GDM1 (cell line): ENCODE measurements at places on chromosomes 7 and 10.
A peak's percentile ranks its signal among the peaks of the same experiment; 100 is the strongest.

- peak; percentile 36 for DNase-seq
These were observed 878 bp downstream of the SEC61A2 start for GRCh38 chr10:12130237-12130872.

GRCh38 chr7:111324228-111324627, 233.3 kb downstream of the LRRN3 start:
- no peak for DNase-seq

GRCh38 chr10:86769991-86770390, 13.6 kb downstream of the BMPR1A start:
- DNase-seq, result no peak

DNA sequence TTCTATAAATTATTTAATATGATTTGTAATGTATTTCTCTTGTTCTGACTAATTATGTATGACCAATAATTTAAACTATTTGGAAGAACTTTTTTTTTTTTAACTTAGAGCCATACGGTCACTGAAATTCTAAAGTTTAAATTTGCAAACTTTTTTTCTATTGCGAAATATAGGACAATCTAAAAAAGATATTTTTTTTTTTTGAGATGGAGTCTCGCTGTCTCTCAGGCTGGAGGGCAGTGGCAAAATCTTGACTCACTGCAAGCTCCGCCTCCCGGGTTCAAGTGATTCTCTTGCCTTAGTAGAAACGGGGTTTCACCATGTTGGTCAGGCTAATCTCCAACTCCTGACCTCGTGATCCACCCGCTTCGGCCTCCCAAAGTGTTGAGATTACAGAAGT, 130.5 kb downstream of the CPED1 start:
- DNase-seq, result no peak

- DNase-seq, result no peak
These were observed 116.1 kb downstream of the HIBADH start for GRCh38 chr7:27546610-27547009.

GRCh38 chr7:32802305-32802910, 89.2 kb downstream of the KBTBD2 start:
- no peak for DNase-seq

- no peak for DNase-seq
These were observed 88.3 kb upstream of the PDGFA start for GRCh38 chr7:607938-608337.

- DNase-seq, result no peak
These were observed 205.4 kb downstream of the ARHGAP12 start for GRCh38 chr10:31723106-31723750.

DNA sequence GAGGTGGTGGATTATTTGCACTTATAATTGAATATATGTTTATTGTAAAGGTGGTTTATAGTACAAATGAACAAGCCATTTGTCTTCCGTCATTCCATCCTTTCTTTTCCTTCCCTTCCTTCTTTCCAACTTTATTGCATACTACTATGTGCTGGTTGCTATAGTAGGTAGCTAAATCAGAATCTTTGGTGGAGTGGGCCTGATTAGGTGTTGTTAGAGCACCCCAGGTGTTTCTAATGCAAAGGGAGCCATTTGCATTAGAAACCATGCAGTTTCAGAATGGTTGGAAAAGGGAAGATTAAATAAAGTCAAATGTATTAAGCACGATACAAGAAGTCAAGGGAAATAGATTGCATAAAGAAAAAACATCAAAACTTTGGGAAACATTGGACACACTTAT, 88.8 kb upstream of the TRIL start:
- no peak for DNase-seq

DNA sequence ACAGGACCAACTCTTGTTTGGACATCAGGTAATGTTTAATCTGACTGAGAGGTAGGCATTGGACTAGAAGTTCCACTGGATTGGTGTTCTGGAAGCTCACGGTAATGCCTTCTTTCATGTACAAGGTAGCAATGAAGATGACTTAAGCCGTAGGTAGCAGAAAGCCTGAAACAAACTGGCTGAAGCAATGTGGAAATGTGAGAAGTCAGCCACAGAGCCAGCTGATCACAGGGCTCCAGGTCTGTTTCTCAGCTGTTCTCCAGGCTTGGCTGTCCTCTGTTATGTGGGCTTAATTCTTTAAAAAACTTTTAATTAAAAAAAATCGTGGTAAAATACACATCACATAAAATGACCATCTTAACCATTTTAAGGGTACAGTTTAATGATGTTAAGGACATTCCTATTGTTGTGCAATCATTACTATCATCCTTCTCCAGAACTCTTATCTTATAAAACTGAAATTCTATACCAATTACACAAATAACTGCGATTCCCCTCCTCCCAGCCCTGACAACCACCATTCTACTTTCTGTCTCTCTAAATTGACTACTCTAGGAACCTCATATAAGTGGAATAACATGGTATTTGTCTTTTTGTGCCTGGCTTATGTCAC, 101.4 kb upstream of the ZNF32 start:
- DNase-seq, result no peak

DNA sequence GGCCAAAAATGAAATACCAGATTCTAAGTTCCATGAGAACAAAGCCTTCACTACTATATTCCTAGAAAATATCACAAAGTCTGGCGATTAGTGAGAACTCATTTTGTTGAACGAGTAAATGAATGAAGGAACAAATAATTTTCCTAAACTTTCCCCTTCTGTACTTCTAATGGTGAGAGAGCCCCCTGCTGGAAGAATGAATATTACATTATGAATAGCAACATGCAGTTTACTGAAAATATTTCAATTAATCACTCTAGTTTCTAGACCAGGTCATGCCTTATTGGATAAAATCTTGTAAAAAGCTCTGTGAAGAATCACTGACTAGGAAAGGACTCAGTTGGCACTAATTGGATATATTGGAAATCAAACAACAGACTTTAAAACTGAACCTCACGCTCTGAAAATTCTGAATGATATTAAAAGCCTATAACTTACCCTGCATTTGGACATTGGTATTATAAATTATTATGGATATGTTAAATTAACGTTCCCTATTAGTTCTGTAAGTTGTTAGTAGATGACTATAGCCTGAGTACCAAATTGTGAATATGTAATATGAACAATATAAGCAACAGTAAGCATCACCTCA, 32.4 kb upstream of the MTPN start:
- DNase-seq, result no peak

GRCh38 chr7:104327938-104328295, 486 bp upstream of the LHFPL3 start:
- DNase-seq, result no peak

- DNase-seq, result no peak
These were observed 14.9 kb downstream of the BZW2 start for GRCh38 chr7:16660702-16661464.

GRCh38 chr10:130137090-130137448, 878 bp downstream of the GLRX3 start:
- no peak for DNase-seq

- DNase-seq, result no peak
These were observed 156.3 kb downstream of the CCDC71L start for GRCh38 chr7:106504645-106505044.

GRCh38 chr7:1227814-1228544, 4.7 kb upstream of the UNCX start:
- DNase-seq, result peak; percentile 23

GRCh38 chr7:3915337-3915878, 614.4 kb downstream of the SDK1 start:
- DNase-seq, result no peak

DNA sequence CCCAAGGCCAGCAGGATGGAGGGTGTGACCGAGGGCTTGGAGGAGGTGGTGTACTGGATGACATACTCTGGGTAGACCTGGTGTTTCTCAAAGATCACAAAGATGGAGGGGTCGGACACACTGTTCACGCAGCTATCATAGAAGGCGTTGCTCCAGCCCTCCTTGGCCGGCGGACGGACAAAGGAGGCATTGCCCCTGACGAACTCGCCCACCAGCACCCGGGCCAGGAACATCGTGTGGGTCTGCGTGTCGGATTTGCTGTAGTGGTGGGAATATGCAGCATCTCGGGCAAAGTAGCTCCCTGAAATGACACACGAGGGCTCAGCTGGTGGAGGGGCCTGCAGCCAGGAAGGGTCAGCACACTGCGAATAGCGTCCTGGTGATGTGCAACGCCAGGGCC, 38.2 kb downstream of the PARP12 start:
- DNase-seq, result no peak

DNA sequence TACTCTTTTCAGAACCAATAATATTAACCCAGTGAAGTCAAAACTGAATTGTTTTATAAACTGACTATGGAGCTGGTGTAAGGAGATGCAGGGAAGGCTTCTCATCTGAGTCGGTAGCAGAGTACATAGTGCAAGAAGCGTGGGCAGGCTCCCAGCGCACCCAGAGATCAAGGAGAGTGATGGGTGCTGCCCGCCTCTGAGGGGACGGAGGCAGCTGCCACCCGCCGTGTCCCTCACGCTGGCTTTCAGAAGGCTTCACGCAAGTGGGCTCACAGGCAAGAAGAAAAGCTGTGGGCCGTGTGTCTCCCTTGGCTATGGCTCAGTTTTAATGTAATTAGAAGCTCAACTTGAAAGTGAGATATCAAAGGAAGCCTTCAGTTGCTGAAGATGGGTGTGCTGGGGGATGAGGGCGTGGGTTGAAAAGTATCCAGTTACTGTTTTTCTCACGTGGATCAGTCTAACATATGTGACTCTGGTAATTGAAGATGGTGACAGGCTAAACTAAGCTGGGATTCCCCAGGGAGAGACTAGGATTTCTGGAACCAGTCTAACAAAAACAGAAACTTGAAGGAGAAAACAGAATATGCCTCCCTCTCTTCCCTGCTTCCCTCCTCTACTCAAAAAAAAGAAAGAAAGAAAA, 159.9 kb downstream of the MGMT start:
- DNase-seq, result no peak

DNA sequence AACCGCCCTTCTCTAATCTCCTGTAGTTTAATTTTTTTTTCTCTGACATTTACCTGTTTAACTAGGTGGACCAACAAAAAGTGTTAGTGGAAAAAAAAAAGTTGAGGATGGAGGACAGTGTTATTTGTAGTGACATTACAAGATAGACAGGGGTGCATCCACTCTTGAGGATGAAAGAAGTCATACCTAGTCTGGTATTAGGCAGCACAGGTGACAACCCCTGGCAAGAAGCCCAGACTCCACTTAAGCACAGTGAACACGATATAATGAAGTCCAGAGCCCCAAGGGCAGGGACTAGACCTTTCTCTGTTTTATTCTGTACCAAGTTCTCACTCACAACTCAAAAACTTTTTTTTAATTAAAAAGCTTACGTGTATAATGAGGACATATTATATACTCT, 268.4 kb downstream of the GPR37 start:
- DNase-seq, result no peak

DNA sequence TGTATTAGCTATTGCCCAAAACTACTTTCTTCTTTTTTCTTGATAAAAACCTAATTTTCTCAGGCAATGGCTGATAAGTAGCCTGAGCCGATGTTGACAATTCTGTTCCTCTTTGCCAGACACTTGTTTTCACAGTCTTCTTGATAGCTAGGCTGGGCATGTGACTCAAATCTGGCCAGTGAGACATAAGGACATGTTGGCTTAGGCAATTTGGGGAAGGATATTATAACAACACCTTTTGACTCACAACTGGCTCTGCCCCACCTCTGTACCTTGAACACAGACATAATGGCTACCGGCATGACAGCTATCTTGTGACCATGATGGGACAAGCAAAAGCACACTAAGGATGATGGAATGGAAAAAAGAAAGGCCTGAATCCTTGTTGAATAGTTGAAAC, 72.9 kb upstream of the GPR22 start:
- no peak for DNase-seq

DNA sequence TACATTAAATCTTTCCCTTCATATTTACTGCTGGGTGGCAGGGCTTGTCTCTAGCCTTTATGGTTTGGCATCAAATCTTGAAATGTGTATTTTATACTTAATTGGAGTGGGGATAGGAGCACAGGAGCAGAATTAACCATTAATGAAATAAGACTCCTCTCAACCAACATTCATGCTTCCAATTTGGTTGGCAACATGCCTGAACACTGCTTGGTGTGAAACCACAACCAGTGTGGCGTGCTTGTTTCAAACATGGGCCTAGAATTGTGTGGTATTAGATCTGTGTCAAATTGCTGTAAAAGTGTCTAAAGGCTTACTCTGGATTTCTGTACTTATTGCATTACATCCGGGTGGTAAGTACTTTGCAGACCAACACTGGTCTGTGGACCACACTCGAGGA, 25.1 kb upstream of the VPS41 start:
- no peak for DNase-seq

DNA sequence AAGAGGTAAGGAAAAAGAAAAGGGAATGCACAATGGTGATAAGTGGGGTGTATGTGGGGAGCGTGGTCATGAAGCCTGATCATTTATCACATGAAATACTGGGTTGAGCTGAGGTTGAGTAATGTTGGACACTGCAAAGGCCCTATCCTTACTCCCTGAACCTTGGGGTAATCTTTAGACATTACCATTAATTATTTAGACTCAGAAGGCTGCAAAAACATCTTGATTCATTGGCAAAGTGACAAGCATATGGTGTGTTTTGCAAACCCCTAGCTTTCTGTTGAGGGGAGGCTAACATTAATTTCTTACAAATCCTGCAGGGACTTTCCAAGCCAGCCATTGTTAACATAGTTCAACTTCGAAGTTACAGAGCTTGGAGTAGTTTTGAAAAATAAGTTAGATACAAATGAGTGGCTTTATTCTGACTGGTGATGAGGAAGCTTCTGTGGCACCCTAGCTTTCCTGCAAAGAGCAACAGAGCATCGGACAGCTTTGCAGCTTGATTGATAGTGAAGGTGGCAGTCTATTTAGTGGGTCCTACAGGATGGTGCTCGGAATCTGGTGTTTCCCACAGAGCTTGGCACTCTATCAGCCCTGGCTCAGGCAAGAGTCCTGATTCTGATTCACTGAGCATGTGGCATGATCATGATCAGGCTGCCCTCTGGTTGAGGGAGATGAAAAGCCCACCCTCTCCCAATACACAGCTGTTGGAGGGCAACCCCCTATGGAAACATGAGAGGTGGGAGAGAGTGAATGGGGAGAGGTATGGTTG, 153.7 kb upstream of the NPVF start:
- no peak for DNase-seq

DNA sequence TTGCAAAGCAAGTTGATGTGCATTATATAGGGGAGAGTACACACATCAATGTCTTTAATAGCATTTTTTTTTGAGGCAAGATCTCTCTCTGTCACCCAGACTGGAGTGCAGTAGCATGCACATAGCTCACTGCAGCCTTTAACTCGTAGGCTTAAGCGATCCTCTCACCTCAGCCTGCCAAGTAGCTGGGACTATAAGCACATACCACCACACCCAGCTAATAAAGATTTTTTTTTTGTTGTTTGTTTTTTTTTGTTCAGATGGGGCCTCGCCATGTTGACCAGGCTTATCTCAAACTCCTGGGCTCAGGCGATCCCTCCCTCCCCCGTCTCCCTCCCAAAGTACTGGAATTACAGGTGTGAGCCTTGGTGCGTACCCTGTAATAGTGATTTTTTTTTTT, 1.5 kb downstream of the UMAD1 start:
- DNase-seq, result no peak
